ENCODE measurements at places on chromosomes 4 and X. TPM values are rescaled to one million over a fixed set of nuclear protein-coding genes. Genes with fewer than 3 reads are reported as not detected.

DNA sequence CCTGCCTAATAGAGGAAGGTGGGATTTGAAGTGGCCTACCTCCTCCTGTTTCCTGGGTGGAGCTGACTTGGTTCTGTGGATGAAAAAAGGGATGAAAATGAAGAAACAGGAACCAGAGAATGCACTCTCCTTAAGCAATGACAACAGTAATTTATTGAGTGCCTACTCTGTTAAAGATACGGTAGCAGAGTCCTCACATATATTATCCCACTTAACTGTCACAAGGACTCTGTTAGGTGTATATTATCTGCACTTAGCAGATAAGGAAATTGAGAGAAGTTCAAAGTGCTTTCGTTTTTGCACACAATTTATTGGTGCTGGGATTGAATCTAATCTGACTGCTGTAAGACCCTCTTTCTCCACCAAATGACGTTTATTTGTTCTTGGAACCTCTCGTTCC is 301.2 kb downstream of the PACRGL start:
- no peak for DNase-seq

- no peak for DNase-seq
Observed at GRCh38 chrX:47482065-47482511, 934 bp downstream of the ZNF41 start.

GRCh38 chr4:48967101-48967500 is 19.0 kb upstream of the CWH43 start:
- DNase-seq = no peak

DNA sequence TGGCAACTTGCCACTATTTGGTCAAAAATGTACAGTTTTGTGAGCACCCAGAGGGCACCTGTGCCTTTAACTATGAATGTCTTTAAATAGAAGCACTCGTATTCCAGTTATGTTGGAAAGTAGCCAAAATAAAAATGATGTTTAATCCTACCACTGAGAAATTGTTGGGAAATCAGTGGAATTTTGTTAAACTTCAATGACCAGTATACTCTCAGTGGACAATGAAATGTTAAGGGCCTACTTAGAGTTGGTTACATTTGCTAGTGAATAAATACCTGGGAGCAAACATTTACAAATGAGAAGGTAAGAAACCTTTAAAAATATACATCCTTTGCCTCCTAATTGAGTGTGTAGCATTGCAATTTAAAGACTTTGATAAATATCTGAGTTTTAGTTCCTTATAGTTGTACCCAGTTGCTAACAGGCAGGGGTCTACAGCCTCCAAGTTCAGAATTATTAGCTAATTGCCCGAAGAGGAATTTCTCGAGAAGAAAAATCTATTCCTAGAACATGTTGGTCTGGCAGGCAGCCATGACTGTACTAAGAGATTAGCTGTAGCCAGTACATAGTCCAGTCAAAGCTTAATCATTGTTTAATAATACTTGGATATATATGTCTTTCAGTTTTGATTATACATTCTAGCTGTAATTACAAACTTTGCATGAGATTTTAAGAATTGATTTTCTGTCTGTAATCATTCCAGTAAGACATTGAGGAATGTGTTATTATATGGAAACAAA is 93.2 kb downstream of the IL1RAPL2 start:
- DNase-seq = no peak

ACE2 gene
- not detected for total RNA-seq

All from H9 (cell line).